Stimulated activated CD4-positive, alpha-beta T cell treated with anti-CD3 and anti-CD28 coated beads, Interleukin-15, amount 100 ng/mL, for 1 hour (primary cell): ENCODE measurements at places on chromosomes 1 and 21.

- no peak for DNase-seq
These were observed 183.0 kb downstream of the APP start for GRCh38 chr21:25987531-25987930.

GRCh38 chr1:177799746-177800145, 170.1 kb downstream of the SEC16B start:
- no peak for DNase-seq

DNA sequence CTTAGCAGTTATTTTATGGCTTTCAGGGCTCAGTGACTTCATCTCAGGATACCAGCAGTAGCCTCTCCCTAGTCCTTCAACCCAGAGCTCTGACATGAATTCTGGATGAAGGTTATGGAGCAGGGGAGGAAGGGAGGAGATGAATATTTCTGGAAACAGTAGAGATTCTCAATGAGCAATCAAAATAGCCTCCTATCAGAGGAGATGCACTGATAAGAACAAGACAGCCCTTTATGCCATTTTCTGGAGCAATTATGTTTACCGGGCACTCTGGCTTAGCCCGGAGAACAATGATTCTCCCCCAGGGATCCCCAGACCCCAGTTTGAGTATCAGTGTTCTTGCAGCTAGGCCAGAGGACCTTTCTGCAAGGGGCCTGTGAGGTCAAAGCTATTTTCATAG, 37.9 kb upstream of the EDARADD start:
- DNase-seq = no peak

GRCh38 chr1:41420860-41421259, 59.6 kb downstream of the FOXO6 start:
- DNase-seq = no peak

GRCh38 chr1:184875218-184875617, 99.1 kb downstream of the NIBAN1 start:
- DNase-seq = no peak

DNA sequence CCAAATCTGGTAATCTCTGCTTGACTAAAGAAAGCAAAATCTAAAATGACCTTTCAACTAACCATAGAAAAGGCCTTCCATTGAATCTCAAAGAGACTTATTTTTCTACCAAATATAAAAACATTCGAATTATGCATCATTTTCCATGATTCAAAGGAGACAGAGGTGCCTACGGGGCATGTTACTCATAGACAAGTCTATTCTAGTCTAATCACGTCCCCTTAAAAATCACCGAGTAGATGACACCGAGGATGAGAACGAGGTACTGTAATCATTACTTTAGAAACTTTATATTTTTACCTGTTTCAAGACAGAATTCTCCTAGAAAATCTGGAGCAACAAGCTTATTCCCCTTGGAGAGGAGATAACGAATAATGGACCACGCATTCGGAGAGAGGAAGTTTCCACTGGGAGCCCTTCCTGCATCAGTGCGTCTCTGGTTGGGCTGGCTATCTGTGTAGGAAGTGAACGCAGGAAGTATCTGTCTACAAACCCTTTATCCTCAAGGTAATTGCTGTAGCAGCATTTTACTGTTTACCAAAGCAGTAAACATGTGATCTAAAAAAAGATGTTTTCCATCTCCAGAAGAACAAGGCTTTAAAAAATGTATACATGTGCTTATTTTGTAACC, 9.5 kb downstream of the ERG start:
- DNase-seq = no peak

DNA sequence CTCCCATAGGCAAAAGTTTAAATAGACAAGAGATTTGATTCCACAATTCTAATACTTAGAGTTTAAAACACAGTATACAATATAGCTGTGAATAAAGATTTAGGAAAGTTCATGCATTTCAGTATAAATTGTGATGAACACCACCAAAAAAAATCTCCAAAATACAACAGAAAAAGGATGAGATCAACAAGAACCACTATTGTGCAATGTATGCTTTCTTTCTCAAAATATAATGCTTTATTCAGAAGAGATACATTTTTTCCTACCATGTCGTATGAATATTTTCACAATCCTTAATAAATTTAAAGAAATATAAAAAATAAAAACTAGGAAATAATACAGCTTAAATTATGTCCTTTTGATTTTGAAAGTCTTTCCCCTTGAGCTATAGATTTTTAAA, 1309.2 kb downstream of the MRPL39 start:
- DNase-seq = no peak

GRCh38 chr1:102772831-102773230, 335.5 kb downstream of the COL11A1 start:
- no peak for DNase-seq

- DNase-seq = no peak
These were observed 50.1 kb downstream of the ADAMTS5 start for GRCh38 chr21:26916799-26917198.

GRCh38 chr1:186179231-186179630, 195.8 kb downstream of the TPR start:
- DNase-seq = no peak
